ENCODE measurements at places on chromosomes 6 and 20.
A peak's percentile ranks its signal among the peaks of the same experiment; 100 is the strongest.

GRCh38 chr6:55642366-55642765, 63.4 kb upstream of the HMGCLL1 start:
- DNase-seq = no peak

- peak; percentile 84 for DNase-seq
Measured at GRCh38 chr6:41940759-41941279, 789 bp downstream of the CCND3 start.

- no peak for DNase-seq
Measured at GRCh38 chr6:137871291-137871690, 4.2 kb downstream of the TNFAIP3 start.

DNA sequence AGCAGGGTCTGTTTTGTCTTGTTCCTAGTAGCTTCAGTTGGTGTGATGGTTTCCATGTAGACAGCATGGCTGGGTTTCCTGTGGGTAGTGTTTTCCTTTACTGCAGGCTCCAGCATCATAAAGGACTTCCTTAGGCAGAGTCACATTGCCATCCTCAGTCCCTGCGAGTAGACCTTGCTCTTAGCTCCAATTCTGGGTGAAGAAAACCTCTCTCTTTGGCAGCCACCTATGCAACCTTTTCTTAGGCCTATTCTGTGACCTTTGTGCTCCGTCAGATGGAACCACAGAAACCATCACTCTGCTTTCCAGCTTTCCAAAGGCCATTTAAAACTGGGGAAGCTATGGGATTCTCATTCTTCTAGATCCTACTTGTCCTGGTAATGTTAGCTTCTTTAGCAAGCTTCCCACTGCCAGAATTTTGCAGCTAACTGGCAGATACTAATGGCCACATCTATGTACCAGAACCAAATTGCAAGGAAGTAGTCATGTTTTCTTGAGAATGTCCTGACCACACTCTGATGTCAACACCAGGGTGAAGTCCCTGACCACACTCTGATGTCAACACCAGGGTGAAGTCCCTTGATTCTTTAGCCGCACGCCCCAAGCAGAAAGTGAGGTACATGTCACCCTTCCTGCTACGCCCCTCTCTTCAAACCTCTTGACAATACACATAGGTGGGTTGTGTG, 646.6 kb upstream of the HS3ST5 start:
- DNase-seq = no peak

DNA sequence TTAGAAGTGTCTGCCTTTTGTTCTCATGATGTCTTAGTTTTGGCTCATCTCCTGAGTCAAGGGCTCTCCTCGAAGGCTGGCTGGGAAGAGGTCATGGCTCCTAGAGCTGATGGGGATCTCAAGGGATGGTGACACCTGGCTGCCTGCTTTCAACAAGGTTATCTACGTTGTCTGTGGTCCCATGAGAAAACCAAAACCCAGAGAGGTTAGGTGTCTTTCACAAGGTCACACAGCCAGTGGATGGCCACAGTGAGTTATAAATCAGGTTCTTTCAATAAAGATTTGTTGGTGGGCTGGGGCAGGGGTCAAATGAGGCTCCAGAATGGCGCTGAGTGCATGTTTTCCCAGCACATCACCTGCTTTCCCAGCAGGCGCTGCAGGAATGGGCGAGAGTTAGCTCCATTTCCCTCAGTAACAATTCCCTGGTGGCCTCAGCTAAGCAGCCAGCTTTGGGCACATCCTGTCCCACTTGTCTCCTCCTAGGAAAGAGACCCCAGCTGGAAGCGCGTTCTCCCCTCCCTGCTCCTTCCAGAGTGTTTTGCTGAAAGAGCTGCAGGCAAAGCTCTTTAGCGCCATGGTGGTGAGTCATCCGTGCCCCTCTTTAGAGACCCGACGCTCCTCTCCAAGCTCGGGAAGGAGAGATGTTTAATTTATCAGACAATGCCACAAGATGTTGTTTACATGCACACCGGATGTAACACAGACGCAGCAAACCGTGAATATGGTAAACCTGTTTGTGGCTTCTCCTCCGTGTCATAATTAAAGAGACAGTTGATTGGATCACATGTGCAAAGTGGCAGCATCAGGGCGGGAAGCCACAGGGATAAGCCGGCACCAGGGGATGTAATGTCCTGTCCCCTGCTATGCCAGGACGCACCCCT, 109.7 kb downstream of the LRFN2 start:
- DNase-seq = no peak

DNA sequence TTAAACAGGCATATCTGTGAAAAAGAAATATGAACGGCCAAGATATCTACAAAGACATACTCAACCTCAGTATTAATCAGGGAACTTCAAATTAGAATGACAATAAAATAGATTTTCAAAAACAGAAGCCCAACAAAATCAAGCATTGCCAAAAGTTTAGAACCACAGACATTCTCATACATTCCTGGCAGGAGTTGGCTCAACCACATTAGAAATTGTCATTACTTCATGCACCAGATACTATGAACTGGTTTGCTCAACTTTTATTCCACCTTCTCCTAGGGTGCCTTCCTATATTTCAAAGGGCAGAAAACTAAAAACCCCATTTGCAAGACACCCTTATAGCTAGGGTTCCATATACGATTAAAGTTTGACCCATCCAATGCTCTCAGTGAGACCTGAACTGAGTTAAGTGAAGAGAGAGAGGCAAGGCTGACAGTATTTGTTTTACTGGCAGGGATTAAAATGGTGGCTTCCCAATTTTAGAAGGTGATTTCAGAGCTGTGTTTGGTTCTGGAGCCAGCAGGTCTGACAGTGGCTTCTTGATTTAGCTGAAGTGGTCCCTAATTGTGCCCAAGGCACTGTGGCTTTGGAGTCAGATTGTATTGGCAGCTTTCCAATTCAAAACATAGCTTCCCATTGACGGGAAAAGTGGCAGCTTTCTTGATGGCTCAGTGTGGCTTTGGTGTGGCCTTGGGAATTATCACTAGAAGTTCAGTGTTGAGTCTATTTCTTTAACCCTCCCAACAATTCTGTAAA, 77.1 kb upstream of the CDYL start:
- DNase-seq = no peak

DNA sequence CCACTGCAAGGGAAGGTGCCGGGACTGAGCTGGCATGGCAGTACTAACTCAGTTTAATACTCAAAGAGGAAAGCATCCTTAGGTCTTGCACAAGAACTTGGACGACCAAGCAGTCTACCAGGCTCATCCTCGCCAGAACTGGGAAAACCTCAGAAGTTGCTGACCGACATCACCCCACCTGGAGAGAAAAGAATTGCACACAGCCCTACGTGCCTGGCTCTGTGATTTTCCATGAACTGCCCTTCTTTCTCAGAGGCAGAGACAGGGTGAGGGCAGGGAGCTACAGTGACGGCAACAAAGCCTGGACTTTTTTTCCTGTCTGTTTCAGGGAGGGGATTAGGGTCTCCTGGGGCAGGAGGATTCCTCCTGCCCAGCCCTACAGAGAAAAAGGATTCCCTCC, 8.0 kb downstream of the JAG1 start:
- no peak for DNase-seq

DNA sequence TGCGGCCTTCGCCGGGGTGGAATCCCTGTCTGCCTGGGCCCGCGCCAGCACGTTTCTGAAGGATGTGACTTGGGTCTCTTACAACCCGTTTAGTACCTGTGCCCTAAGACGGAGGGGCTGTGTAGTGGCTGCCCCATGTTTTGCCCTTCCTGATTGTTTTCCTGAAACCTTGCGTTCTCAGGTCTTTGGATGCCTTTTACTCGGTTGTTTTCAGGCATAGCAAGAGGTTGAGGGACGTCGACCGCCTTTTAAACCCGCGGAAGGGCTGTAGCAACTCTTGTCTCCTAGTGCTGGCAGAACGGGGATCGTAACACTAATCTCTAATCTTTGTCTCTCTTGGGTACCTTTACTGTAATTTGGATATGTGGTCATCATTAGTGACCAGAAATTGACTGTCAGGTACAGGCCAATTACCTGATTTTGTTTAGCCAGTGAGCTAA, 706 bp upstream of the NANP start:
- DNase-seq = no peak

DNA sequence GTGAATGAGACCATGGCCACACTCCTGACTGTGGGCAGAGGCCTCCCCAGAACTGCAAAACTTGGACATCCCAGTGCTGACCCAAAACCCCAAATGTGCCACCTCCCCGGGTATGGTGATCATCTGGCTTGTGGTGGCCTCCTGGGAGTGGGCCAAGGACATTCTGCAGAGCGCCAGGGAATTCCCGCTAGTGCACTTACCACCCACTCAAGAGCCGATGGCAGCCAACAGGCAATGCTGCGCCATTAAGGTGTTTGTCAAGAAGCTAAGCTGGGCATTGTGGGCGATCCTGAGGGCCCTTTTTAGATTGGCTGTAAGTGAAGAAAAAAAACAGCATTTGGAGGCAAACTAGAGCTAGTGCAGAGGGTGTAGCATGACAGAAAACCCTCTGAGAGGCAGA, 9.4 kb downstream of the MMP24 start:
- no peak for DNase-seq

DNA sequence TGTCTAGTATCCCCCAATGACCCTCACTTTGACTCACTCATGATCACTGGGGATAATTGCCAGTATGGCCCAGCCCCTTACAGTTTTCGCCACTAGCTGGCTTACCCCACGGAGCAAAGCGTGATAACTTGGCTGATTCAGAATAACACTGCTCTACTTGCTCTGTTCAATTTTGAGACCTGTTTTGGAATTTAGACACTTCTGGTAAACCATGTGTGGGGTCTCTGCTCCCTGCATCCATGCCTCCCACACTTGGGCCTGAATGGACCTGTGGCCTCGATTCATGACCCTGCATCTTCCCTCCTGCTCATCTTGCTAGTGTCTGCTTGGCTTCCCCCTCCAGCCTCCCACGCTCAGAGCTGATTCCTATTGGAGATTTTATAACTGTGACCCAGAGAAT, 48.9 kb downstream of the FOXA2 start:
- no peak for DNase-seq

GRCh38 chr6:141981190-141981589, 151.5 kb upstream of the GJE1 start:
- DNase-seq = no peak

- DNase-seq = no peak
Measured at GRCh38 chr6:73586416-73586974, 65.7 kb upstream of the EEF1A1 start.

GRCh38 chr20:59211208-59211765, 47.7 kb downstream of the ZNF831 start:
- DNase-seq = no peak

- DNase-seq = no peak
Measured at GRCh38 chr20:59309218-59309617, 8.8 kb downstream of the EDN3 start.

DNA sequence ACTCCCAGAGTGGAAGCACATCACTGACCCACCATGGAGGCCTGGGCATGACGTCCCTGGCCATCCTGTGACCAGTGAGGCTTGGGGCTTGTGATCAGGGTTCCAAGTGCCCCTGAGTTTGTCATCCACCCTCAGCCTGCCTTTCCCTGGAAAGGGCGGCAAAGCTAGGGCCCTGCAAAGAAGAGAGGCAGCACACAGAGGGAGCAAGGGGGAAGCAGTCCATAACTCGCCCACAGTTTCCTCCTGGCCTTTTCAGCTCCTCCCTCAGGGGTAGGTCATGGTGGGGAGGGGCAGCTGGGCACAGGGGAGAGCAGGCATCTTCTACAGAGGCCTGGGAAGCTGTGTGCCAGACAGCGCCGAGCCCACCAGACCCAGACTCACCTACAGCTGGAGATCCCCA, at the start of gene NCR2:
Gene NCR2 (plus strand): TSS at position 313 of the 400 bp plus-strand sequence. CDS start 269 bp downstream, outside the sequence.
- DNase-seq = no peak

- no peak for DNase-seq
Measured at GRCh38 chr6:149237464-149237863, 80.0 kb upstream of the TAB2 start.

DNA sequence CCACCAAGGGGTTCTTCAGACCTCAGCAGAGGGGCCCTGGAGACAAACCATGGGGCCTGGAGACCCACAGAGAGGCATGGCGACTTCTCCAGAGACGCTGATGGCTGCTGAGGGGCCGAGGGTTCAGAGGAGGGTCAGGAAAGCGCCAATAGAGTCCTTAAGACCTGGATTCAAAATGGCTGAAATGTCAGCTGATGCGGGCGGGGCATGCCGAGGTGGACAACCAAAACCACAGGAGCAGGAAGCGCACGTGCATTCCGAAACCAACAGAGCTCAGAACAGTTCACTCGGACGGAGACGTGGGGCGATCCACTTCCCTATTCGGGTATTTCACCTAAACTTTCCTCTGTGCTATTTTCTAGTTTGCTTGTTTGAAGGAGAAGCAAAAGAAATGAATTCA, 99.9 kb upstream of the RIN2 start:
- DNase-seq = no peak

- no peak for DNase-seq
Measured at GRCh38 chr6:18712595-18712994, 325.4 kb downstream of the RNF144B start.

GRCh38 chr20:53884859-53885541, 185.4 kb downstream of the BCAS1 start:
- DNase-seq = peak; percentile 82

- DNase-seq = no peak
Measured at GRCh38 chr6:168278904-168279303, 40.7 kb downstream of the DACT2 start.

DNA sequence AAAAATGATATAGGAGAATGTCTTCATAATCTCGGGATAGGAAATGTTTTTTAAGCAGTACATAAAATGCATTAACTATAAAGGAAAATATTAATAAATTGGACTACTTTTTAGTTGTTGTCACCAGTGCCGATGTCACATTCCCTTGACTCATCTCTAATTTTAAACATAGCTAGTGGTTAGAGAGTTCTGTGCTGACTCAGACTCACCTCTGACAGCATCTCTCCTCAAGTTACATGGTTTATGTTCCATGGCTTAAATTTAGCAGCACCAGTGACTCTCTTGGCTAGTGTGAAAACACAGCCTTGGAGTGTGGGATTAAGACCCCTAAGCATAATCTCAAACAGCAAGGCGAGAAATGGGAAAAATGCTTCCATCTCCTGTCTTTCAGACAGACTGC, 311.8 kb upstream of the MMS22L start:
- DNase-seq = no peak

DNA sequence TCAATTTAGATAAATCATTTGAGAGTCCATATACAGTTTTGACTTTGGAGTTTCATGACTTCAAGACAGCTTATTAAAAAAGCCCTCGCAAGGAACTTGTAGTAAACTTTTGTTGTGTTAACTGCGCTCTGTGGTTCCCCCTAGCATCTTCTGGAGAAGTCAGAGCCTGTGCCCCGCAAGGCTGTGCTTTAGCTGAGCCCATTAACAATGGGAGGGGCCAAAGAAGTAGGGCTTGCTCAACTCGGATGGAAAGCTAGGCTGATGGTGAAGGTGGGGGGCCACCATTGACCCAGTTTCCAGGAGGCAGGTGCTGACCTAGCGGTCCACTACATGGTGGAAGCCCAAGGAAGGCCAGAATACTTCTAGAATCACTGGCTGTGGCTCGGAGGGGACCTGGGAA, 29.3 kb upstream of the OVOL2 start:
- DNase-seq = no peak

- no peak for DNase-seq
Measured at GRCh38 chr6:117432273-117432672, 6.5 kb upstream of the ROS1 start.

GRCh38 chr6:36053878-36054277, 26.3 kb downstream of the MAPK14 start:
- DNase-seq = no peak
